ENCODE measurements at places on chromosomes 13 and 19. TPM values are rescaled to one million over a fixed set of nuclear protein-coding genes. Genes with fewer than 3 reads are reported as not detected.

The ZNF177 gene
- 1.7 TPM for total RNA-seq

The MCEMP1 gene
- total RNA-seq = not detected

The PEAK3 gene
- total RNA-seq = 0.84 TPM

The CDC42EP5 gene
- not detected for total RNA-seq

The IZUMO2 gene
- total RNA-seq = not detected

The ZGLP1 gene
- total RNA-seq = 2.4 TPM

The SSC5D gene
- 0.23 TPM for total RNA-seq

The SULT2A1 gene
- total RNA-seq = not detected

The DCT gene
- 0.05 TPM for total RNA-seq

The DPF1 gene
- 1.2 TPM for total RNA-seq

The PALM gene
- not detected for total RNA-seq

The CEACAM3 gene
- not detected for total RNA-seq

The IGFL3 gene
- total RNA-seq = not detected

Data from T-helper 2 cell treated with Interferon-gamma antibody and Interleukin-4, amounts not matched to agents 100 ng/mL and 5 ng/mL, for 36 hours (primary cell).